Activated CD4-positive, alpha-beta T cell treated with anti-CD3 and anti-CD28 coated beads, Interleukin-2, amount 50 U/mL, for 1 hour (primary cell): ENCODE measurements at places on chromosomes 11 and 22.
A peak's percentile ranks its signal among the peaks of the same experiment; 100 is the strongest.

DNA sequence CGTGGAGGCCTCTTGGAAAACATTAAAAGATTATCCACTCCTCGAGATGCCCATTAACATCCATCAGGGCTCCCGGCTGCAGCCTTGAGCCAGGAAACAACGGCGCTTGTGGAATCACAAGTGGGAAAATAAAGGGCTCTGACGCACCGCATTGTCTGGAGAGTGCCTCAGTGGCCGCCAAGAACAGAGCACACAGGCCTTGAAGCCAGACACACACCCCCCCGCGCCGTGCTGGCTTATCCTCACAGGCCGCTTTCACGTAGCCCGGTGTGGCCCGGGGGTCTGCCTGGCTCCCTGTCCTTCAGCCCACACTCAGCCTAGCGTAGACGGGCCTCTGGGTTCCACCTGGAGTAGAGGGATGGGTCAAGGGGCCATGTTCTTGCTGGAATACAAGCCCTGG is 1020.5 kb downstream of the BRD1 start:
- no peak for DNase-seq

GRCh38 chr11:126231725-126232459 is 20.3 kb downstream of the FAM118B start:
- no peak for DNase-seq

GRCh38 chr11:44475114-44475686 is 90.3 kb upstream of the CD82 start:
- DNase-seq = no peak

DNA sequence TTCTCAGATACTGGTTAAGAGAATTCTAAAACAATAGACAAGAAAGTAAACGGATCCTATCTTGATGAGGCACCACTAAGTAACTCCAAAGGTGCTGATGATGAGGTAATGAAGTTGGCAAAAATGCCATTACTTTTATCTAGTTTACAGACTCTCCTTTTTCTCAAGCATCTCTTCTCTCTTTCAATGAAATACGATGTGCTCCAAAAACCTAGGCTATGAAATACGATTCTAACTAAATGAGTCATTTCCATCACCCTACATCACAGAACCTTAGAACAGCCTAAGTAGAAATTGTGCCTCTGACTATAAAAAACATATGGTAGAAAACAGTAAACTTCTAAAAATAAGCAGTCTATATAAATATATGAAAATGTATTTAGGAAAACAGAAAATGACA is 58.9 kb upstream of the ARHGAP32 start:
- DNase-seq = no peak

DNA sequence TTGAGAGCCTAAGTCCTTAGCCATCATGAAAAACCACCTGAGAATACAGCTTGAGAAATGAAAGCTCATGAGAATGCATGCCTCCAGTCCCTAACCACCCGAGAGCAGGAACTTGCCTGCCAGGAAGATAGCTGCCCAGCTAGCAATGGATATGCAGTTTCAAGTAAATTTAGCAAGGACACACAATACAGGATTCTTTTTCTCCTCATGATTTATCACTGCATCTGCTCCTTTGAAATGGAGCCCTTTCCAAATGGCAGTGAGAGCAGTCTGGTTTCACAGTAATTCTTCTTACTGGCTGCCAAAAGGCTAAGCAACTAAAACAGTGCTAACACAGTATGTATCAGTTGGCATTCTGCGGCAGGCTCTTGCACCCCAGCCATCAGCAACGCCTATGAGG is 109.9 kb downstream of the MICAL3 start:
- DNase-seq = no peak

- DNase-seq = no peak
Measured at GRCh38 chr11:20597680-20598484, 1.5 kb upstream of the SLC6A5 start.

DNA sequence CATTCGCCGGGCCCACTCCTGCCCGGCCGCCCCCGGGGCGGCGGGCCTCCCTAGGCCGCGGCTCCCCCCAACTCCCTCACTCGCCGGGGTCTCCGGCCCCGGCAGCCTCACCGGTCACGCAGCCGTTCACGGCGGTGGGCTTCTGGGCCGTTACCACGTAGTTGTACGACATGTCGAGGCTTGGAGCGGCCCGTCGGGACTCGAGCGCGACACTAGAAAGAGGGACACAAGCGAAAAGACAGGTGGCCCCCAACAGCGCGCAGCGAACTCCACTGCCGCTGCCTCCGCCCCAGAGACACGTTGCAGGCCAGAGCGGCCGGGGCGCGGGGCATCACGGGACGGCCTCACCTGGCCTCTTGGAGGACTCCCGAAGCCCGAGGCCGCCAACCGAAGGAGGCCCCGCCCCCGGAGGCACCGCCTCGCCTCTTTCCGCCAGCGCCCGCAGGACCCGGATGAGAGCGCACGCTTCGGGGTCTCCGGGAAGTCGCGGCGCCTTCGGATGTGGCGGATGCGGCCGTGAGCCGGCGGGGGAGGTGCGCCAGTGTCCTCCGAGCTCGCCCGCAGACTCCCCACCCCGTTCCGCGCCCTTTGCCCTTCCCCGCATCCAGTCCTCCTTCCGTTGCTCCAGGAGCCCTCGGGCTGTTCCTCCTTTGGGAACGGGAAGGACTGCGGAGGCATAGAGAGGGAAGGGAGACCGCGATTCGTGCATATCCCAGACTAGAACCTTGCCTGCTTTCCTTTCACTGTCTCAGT is at the start of the genes DDB1 and TKFC:
DDB1 (minus strand) TSS at position 309 of the 753 bp plus-strand sequence; CDS start at position 172, 137 bp downstream.
TKFC (plus strand) TSS at position 432 of the 753 bp plus-strand sequence. CDS start 1,501 bp downstream, outside the sequence.
- peak; percentile 96 for DNase-seq

DNA sequence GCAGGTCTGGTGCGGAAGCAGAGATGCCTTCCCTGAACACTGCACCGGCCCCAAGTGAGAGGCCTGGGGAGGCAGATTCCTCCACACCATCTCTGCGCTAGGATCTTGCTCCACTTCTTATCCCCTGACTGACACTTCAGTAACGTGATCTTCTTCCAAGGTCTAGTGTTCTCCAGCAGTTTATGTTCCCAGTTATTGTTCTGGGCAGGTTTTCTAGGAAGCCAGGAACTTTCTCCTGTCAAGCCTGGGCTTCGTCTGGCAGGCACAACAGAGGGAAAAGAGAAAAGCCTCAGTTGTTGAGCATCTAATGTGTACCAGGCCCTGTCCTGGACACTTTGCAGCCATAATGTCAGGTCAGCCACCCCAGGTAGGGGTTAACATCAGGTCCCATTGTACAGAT is 10.5 kb downstream of the CD82 start:
- no peak for DNase-seq

DNA sequence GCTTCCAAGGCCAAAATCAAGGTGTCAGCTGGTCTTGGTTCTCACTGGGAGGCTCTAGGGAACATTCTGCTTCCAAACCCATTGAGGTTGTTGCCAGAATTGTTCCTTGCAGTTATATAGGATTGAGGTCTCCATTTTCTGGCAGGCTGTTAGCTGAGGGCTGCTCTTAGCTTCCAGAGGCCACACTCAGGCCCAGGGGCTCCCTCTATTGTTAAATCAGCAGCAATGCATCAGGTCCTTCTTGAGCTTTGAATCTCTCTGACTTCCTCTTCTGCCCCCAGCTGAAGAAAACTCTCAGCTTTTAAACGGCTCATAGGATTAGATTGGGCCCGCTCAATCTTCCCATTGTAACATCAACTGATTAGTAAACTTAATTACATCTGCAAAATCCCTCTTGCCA is 39.3 kb upstream of the BSX start:
- peak; percentile 4 for DNase-seq

GRCh38 chr22:38398609-38399461 is 56.2 kb downstream of the KCNJ4 start:
- peak; percentile 84 for DNase-seq

DNA sequence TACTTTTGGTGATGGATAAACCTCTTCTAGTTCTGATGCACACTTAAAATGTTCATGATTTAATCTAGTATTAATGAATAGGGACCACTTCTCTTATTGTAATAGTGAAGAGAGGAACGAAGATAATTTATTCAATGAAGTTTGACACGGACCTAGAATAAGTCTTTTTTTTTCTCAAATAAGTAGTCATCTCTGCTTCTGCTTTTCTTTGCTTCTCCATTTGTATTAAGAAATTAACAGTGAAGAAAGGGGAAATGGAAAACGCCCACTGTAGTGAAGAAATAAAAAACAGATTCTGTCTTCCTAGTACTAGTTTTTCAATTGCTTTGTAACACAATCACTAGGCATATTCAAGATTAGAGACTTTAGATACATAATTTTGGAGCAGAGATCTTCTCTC is 73.0 kb downstream of the CD44 start:
- no peak for DNase-seq

DNA sequence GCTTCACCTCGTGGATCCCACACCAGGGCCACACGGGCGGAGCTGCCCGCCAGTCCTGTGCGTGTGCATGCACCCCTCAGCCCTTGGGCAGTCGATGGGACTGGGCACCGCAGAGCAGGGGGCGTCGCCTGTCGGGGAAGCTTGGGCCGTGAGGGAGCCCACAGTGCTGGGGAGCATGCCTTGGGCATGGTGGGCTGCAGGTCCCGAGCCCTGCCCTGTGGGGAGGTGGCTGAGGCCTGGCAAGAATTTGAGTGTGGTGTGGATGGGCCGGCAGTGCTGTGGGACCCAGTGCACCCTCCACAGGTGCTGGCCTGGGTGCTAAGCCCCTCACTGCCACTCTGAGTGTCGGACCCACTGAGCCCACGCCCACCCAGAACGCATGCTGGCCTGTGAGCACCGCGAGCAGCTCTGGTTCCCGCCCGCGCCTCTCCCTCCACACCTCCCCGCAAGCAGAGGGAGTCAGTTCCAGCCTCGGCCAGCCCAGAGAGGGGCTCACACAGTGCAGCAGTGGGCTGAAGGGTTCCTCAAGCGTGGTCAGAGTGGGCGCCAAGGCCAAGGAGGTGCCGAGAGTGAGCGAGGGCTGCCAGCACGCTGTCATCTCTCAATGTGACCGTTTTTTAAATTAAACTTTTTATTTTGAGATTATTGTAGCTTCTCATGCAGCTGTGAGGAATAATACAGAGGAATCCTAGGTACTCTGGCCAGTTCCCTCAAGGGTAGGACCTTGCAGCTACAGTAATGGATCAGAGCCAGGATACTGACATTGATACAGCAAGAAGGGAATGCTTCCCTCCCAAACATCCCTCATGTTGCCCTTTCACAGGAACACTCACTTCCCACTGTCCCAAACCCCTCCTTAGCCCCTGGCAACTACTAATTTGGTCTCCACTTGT is 127.7 kb downstream of the CRYBB2 start:
- DNase-seq = no peak

- no peak for DNase-seq
Measured at GRCh38 chr11:103959279-103959942, 77.0 kb upstream of the DDI1 start.

DNA sequence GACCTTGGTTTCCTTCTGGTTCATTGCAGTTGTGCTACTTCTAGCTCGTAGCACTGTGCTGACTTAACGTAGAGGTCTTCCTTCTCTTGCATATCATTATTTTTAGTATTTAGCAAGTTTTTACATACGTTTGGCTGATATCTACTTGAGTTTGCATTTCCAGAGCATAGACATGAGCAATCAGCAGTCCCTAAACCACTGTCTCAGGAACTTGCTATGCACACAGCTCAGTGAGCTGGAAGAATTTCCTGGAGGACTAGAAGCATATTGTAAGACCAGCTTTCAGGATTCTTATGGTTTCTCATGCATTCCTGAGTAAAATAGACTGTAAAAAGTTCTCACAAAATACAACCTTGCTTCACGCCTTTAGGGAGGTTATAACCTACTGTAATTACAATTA is 226.7 kb upstream of the PDGFD start:
- no peak for DNase-seq

DNA sequence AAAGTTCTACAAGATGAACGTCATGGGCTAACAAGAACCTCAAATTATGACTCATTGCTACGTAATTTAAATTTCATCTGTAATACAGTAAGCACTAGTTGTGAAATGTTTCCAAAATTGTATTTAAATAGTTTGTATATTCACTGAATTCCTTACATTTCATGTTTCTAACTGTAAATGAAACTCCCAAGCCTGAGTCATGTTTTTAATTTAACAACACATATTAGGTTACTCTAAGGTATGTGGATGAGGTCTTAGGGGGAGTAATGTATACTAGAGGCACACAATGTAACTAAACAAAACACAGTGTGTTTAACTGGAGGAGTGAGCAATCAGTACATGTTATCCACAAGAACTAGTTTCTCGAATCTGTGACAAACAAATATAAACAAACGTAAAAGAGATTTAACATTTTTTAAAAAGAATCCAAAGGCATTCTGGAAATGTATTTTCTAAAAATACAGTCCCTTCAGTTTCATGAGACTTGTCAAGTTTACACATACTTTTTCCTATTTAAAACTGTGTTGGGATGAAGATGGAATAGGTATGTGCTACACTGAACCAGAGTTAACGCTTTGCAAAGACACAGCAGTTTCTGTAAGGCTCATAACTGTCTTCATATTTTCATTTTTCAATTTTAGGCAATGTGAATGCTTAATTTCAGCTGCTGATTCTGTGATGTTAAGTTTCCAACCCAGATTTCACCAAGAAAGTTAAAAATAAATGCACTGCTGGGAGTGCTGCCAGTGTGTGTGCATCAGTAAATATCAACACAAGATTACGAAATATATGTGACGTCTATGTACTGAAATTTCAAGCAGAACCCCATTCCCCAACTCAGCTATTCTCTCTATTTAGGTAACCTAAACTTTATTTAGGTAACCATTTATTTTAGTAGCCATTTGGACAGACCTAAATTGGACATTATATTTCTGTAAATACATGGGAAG is 52.6 kb downstream of the PITPNB start:
- no peak for DNase-seq

- DNase-seq = no peak
Measured at GRCh38 chr11:18452927-18453326, 2.7 kb upstream of the LDHAL6A start.

- DNase-seq = no peak
Measured at GRCh38 chr11:78929207-78929905, 354.7 kb upstream of the NARS2 start.

- DNase-seq = no peak
Measured at GRCh38 chr11:70482529-70482917, 84.2 kb downstream of the CTTN start.

- no peak for DNase-seq
Measured at GRCh38 chr11:95364324-95365295, 133.6 kb upstream of the SESN3 start.

DNA sequence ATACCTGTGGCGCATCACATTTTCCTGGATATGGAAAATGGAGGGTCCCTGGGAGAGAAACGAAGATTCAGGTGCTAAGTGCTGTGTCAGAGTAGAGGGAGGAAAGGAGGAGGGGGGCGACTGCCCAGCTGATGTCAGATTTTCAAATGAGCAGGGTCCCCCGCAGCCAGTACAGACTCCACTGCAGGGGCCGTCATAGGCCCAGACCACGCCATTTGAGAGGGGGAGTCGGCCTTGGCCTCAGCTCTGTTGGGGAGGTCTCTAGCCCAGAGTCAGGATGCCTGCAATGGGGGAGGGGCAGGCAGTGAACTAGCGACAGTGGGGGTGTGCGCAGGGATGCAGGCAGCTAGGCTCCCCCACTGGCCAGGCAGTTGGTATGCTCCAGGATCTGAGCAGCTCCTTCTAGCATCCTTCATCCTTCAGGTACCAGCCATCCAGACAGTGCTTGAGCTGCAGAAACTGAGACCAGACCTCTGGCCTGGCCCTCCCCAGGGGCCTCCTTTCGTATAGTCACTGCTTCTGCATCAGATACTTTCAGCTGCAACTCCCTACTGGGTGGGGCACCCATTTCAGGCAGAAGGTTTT is at the start of the genes BSCL2 and GNG3:
BSCL2 (minus strand) TSS at position 148 of the 585 bp plus-strand sequence. CDS start 229 bp downstream, outside the sequence.
GNG3 (plus strand) TSS at position 400 of the 585 bp plus-strand sequence. CDS start 620 bp downstream, outside the sequence.
- DNase-seq = no peak
